ENCODE measurements at places on chromosomes 5 and 9.

GRCh38 chr5:108678091-108678490 is 69.6 kb upstream of the FER start:
- no peak for DNase-seq

DNA sequence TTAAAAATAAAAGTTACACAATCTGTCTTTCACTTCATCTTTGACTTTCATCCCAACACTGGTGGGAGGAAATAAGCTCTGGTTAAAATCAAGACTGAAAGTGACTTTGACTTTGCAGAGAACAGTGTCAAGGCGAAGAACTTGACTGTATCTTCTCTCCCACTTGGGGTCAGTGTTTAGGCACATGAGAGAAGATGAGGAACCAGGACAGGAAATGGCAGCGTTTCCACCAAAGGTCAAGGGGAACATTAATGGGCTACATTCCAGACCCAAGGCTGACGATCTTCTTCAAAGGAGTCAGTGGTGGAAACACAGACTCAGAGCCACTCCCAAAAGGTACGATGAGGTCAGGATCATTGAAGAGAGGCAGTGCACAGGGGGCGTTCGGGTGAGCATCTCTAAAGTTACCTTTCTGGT is 409.5 kb downstream of the ARHGEF28 start:
- DNase-seq, result no peak

GRCh38 chr5:157390133-157390532 is 69.9 kb upstream of the NIPAL4 start:
- DNase-seq, result no peak

GRCh38 chr5:40672425-40672824 is 7.3 kb upstream of the PTGER4 start:
- DNase-seq, result no peak

DNA sequence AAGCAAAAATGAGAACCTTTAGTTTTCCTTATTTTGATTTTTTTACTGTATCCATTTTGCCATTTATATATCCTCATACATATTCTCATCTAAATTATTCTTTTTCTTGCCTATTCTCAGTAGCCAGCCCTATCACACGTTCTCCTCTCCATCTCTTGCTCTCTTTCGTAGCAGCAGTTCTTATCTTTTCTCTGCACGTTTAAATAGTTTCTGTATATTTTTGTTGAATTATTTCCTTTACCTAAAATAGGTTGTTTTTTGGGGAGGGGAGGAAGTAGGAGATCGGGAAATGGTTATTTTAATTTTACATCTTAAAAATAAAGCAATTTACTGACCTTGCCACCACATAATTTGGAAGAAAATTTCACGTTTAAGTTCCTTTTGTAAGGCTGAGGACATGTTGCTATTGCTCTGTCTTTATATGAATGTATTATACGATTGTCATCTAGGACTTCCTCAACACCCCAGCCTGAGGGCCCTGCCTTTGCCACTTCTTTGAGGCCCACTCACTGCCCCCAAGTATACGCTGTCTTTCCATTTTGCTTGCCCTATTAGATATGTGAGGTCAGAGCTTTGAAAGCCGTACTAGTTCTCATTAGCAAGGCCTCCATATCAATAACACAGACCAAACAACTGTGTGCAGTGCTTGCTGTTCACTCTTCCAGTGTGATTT is 140.3 kb downstream of the GNAQ start:
- no peak for DNase-seq
